NCI-H2081 (cell line): ENCODE measurements at places on chromosomes 2 and 18.
A peak's percentile ranks its signal among the peaks of the same experiment; 100 is the strongest.

DNA sequence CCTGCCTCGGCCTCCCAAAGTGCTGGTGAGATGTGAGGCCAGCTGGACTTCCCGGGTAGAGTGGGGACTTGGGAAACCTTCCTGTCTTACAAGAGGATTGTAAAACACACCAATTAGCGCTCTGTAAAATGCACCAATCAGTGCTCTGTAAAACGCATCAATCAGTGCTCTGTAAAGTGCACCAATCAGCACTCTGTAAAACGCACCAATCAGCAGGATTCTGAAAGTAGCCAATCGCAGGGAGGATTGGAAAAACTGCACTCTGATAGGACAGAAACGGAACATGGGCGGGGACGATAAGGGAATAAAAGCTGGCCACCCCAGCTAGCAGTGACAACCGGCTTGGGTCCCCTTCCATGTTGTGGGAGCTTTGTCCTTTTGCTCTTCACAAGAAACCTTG lies 19.0 kb downstream of the RNF125 start:
- no peak for DNase-seq

DNA sequence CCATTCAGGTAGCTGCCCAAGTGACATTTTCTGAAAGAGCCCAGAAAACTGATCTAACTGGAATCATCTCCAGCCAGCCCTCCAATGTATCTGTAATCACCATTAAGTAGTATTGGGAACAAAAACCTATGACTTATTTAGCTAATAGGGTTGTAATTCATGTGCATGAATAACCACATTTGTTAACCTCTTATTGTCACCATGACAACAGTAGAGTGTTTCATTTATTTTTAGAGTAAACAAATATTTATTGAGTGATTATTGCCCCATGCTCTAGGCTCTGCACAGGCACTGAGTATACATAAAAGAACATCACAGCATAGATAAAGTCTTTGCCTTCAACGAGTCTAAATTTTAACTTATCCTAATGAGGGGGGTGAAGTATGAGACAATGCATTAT lies 265.4 kb upstream of the UBE2E3 start:
- peak; percentile 40 for DNase-seq

DNA sequence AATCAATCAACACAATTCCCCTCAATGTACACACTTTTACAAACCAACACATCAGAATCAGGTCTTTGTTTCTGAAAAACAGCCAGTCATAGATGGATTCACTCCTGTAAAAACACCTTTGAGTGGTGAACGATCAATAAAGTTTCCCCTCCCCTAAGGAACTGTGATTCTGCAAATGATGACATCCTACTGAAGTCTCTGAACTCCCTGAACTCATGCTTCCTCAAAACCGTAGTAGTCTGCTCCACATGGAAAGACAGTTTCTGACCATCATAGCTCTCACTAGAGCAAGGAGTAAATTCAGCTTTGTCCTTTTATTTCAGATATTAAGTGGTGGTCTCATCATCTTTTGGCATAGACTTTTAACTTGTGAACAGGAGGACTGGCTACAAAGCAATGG lies 43.5 kb upstream of the ACTR3 start:
- DNase-seq = no peak

DNA sequence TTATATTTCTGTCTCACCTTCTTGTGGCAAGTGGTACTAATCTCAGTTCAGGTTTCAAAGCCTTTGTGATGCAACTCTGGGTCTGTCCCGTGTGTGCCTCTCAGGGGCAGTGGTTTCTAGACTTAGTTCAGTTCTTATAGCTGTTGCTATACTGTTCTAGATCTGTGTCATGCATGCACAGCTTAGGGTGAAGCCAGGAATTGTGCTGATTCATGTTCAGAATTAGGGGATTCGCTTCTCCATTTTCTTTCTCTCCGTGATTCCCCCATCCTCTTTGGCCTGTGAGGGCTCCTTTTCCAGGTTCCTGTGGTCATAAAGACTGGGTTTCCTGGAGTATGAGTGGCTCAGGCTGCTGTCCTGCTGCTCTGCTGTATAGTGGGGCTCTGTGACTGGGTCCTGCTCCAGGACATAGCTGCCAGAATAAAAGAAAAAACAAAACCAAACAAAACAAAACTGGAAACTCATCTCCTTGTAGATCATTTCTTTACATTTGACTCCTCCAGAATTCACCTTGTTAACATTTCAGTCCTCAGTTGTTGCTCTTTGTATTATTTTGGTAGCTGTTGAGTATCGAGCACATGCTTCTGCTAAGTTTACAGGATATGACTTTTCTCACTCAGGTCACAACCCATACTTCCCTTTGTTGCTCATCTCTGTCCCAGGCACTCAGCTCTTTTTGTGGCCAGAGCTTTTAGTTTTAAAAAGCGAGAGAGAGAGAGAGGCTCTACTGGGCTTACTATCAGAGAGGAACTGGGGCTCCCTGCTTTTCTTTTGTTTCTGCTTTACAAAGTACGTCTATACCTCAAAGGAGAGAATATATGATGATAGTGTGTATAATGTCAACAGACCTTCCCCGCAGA lies 34.2 kb downstream of the CERS6 start:
- no peak for DNase-seq

GRCh38 chr2:98730707-98731040 lies 258 bp downstream of the MGAT4A start:
- DNase-seq = no peak

- DNase-seq = no peak
Measured at GRCh38 chr18:51952844-51953243, 387.2 kb upstream of the DCC start.

GRCh38 chr2:110770959-110771431 lies 38.6 kb downstream of the ACOXL start:
- peak; percentile 53 for DNase-seq

GRCh38 chr2:209726311-209726710 lies 45.3 kb upstream of the UNC80 start:
- DNase-seq = no peak
